A549 treated with Mapracorat at 1 μM for 4 hours (cell line): ENCODE measurements at places on chromosomes 4 and X. TPM values are rescaled to one million over a fixed set of nuclear protein-coding genes. Genes with fewer than 3 reads are reported as not detected.

GPR50 gene
- 0.10 to 0.25 TPM (median 0.21 TPM) in 5 replicates for total RNA-seq

CLGN gene
- total RNA-seq: 4.5 to 5.5 TPM (median 5.3 TPM) in 5 replicates

GAGE2A gene
- not detected in 5 replicates for total RNA-seq

SUPT20HL2 gene
- total RNA-seq: not detected in 5 replicates
